ENCODE measurements at places on chromosomes 1 and 21.

GRCh38 chr1:31910933-31911332, 27.2 kb downstream of the PTP4A2 start:
- no peak for DNase-seq

- peak; percentile 30 for DNase-seq
Measured at GRCh38 chr1:46547481-46548383, 3.7 kb downstream of the KNCN start.

DNA sequence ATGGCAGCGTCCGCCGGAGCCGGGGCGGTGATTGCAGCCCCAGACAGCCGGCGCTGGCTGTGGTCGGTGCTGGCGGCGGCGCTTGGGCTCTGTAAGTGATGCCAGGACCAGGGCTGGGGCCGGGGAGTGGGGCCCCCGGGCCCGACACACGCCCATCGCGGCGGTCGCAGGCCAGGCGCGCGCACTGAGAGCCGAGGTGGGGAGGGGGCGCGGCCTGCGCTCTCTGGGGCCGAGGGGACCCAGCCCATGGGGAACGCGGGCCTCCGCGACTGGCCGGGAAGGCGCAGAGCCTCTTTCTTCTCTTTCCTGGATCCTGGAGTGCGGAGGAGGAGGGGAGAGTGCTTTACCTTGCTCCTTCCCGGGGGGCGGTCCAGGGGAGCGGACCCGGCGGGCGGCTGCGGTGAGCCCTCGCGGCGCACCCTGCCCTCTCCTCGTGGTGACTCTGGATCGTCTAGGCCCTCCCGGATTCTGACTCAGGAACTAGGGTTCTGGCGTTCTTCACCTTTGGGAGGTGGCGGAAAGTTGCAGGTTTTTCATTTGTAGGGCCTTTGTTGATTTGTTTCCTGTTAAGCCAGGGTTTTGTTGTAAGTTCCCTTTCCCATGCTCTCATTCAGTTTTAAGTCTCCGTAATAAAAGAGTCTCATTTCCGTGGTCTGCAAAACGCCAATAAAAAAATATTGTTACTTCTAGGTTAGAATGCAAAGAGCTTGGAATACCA, 529 bp downstream of the MPZL1 start:
- peak; percentile 8 for DNase-seq

DNA sequence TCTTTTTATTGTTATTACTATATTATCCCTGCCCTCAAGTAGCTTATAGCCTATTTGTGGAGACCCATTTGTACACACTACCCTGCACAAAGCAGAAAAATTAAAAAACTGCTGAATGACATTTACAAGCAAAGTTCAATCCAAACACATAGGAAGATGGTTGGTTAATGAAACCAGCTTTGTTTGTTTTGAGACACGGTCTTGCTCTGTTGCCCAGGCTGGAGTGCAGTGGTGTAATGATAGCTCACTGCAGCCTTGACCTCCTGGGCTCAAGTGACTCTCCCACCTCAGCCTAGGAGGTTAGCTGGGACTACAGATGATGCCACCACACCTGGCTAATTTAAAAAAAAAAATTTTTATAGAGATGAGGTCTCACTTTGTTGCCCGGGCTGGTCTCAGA, 31.6 kb downstream of the TGFB2 start:
- no peak for DNase-seq

DNA sequence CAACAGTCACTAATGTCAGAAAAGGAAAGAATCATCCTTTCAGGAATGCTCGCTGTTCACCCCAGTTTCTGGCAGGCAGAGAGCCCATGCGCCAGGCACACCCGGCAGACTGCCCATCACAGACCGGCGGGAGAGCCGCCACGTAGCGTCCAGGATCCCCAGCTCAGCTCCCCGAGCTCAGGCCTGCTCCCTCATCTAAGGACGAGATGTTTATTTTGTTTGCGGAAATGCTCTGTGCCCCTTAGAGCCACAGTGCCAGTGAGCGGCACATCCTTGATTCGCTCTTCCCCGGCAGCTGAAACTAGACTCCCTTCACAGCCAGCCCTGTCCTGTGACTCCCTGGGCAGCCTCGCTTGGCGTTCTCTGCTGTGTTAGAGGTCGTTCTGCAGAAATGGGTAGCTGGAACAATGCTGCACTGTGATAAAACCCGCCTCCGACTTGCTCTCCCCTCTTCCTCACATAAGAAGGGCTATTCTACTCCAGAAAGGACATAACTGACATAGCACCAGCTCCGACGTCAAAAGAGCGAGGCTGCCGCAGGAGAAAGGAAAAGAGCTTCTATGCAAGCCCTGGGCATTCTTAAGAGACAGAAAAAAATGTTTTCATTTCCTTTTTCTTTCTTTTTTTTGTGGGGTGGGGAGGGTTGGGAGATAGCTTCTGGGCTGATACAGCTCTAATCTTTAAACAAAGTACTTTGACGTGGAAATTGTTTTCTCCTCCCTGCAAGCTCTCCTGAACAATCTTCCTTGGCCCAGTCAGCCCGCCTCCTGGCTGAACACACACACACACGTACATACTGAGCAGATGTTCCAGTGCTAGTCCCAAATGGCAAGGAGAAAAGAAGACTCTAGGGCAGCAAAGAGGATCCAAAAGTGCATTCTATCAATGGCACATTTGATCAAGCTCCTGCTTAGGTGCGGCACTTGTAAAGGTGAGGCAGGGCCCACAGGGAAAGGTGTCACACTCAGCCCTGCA, 37.2 kb downstream of the MRAP start:
- DNase-seq = no peak

- DNase-seq = no peak
Measured at GRCh38 chr1:228884615-228885566, 149.6 kb downstream of the RHOU start.

DNA sequence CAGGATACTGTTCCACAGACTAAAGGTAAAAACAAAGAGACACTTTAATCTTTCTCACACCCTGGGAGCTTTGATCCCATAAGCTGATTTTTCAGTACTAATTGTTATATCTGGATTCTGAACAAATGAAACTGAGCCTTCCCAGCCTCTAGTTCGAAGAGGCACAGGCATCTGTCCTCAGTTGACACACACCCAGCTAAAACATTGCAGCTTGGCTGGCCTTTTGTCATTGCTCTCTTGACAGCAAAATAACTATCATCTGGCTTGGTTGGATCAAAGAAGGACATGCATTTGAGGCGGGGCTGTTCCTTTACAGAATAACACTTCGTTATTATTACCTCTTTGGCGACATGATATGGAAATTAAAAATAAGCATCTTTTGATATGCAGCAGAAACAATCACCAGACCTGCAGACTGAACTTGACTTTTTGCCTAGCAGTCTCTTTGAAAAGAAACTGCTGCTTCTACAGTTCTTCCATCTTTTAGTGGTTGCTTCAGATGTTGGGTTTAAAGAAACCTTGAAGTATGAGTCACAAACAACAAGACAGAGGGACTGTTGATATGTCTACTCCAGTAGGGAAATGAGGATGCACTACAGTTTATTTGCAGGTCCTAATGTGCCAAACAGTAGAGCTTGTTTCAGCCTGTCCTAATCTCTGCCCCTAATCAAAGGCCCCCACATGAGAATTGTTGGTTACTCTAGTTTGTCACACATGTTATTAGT, 166.5 kb downstream of the TPR start:
- no peak for DNase-seq

DNA sequence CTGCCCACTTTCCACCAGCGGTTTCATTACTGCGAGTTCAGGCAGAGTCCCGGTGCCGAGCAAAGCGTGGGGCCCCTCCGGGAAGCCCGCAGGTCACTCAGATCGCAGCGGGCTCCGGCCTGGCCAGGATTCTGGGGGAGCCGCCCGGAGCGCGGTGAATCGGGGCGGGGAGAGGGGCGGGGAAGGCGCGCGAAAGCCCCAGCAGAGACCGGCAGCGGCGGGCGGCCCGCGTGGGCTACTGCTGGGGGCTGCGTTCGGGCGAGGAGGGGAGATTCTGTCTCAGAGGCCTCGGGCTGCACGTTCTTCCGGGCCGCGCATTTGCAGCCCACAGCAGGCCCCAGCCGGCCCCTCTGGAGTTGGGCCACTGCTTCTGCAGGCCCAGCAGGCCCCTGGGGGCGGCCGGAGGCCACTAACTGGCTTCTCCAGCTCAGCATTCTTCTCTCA, 64.7 kb downstream of the SCCPDH start:
- no peak for DNase-seq

GRCh38 chr1:182279302-182279701, 112.3 kb downstream of the GLUL start:
- DNase-seq = no peak

GRCh38 chr1:113663165-113663951, 95.9 kb downstream of the PHTF1 start:
- DNase-seq = no peak

GRCh38 chr1:93801471-93801870, 77.5 kb downstream of the DNTTIP2 start:
- no peak for DNase-seq

DNA sequence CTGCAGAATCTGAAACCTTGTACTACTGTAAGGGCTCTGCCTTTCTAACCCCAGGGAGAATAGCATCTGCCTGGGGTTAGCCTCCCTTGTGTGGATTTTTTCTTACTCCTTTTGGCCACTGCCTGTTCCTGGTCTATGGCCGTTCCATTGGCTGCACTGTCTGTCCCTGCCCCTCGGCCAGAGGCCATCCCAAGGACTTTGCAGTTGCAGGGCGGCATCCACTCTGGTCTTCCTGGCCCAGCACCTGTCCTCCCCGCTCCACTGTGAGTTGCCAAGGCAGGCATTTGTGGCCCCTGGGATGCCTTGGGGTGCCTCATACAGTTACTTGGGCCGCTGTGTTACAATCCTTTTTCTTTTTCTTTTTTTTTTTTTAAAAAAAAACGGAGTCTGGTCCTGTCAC, 45.8 kb downstream of the PDE9A start:
- no peak for DNase-seq

DNA sequence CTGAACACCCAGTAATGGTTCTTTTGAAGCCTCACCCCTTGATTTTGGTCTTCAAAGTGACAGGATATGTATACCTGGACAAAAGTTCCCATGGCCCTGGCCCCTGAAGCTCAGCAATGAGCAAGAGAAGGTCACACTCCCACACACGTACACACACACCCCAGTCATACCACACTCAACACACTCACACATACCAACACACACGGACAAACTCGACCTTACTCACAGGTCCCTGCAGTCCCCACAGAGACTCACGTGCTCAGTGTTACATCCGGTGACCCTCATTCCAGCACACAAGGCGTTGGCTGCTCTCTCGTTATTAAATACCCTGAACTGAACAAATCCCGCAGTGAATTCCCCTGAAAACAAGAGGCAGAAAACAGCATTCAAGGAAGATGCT, 5.9 kb downstream of the ITLN1 start:
- DNase-seq = no peak

DNA sequence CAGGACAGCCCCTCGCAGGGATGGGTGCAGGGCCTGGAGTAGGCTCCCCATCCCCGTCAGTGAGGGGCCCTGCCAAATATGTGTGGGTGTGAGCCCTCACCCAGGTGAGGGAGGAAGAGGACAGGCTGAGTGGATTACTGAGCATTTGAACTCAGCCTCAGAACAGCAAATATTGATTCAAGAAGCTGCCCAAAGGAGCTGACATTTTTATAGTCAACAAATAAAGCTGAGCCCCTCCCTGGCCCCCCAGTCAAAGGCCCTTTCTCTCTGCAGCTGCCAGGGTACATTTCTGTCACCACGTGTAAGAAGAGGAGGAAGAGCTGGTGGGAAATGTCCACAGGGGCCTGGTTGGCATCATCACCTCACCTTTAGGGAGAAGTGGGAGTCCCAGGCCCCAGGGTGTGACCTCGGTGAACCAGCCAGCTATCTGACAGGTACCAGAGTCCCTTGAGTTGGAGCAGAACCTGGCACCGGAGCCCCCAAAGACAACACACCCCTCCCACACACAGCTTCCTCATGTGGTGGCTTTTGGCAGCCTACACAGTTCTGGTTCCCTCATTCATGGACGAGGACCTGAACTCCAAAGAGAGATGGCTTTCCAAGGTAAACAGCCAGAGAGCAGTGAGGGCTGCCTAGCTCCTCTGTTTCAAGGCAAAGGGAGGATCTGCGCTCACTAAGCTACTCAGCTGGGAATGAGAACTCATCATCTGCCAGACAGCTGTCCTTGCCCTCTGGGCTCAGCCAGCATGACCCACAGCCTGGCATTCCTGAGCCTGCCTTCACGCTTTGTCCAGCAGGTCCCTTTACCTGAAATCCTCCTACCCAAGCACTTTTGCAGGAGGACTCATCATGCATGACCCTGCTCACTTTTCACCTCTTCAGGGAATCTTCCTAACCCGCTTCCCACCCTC, 43.0 kb upstream of the TENT5C start:
- no peak for DNase-seq

DNA sequence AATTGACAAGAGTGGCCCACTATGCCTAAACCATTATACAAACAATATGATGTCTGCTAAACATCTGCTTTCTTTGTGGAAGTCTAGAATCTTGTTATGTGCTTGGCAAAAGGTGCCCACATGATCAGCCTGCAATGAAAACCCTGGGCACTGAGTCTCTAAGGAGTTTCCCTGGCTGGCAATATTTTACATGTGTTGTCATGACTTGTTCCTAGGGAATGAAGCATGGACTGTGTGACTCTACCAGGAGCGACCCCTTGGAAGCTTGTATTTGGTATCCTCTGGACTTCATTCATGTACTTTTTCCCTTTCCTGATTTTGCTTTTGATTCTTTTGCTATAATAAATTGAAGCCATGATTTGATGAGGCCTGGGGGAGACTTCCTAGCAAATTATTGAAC, 324.9 kb downstream of the HHIPL2 start:
- no peak for DNase-seq

- no peak for DNase-seq
Measured at GRCh38 chr1:201678264-201679101, 139.6 kb downstream of the NAV1 start.

- no peak for DNase-seq
Measured at GRCh38 chr1:193988885-193989284, 802.5 kb upstream of the B3GALT2 start.

DNA sequence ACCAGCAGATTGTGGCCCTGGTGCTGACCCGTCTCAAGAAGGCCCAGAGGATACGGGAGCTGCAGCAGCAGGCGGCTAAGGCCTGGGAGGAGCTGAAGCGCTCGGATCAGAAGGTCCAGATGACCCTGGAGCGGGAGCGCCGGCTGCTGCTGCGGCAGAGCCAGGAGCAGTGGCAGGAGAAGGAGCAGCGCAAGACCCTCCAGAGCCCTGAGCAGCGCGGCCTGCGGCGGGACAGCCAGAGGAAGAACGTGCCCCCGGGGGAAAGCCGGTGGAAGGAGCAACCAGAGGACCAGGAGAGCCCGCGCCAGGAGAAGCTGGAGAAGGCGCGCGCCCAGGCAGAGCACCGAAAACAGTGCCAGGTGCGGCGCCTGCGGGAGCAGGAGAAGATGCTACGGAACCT, 1.0 kb downstream of the CCDC185 start:
- DNase-seq = no peak

- no peak for DNase-seq
Measured at GRCh38 chr1:224380003-224380402, 23.3 kb downstream of the CNIH4 start.

DNA sequence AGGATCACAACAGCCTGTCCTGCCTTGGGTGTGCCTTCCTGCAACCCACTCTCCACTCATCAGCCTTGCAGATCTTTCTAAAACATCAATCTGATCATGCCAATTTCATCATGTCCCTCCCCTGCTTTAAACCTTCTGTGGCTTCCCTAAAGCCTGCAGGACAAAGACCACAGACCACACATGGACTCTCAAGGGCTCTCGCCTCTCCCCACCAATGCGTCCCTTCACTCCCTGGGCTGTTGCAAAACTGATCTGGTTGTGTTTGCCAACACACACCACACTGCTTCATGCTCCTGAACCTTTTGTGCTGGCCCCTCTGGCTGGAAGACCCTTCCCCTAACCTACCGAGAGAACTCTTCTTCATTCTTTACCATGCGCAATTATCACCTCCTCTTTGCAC, 72.4 kb downstream of the ITPKB start:
- no peak for DNase-seq

GRCh38 chr21:34091607-34092006, 18.2 kb downstream of the MRPS6 start:
- no peak for DNase-seq
